ENCODE measurements at places on chromosomes 1 and 21.

DNA sequence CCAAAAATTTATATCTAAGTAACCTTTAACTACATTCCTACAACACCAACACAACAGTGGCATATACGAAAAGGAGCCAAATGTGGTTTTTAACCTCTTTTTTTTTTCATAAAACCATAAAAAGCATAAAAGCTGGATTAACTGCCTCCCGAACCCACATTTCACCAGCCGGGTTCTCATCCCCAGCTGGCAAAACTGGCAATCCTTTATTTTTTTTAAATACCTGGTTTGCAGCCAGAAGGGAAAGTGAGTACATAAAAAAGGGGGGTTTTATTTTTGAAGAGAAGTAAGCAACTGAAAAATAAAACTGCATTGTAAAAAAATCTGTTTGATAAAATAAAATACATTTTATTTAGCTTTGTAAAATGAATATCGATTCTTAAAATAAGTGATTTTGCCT lies 295.4 kb downstream of the AKT3 start:
- no peak for DNase-seq

DNA sequence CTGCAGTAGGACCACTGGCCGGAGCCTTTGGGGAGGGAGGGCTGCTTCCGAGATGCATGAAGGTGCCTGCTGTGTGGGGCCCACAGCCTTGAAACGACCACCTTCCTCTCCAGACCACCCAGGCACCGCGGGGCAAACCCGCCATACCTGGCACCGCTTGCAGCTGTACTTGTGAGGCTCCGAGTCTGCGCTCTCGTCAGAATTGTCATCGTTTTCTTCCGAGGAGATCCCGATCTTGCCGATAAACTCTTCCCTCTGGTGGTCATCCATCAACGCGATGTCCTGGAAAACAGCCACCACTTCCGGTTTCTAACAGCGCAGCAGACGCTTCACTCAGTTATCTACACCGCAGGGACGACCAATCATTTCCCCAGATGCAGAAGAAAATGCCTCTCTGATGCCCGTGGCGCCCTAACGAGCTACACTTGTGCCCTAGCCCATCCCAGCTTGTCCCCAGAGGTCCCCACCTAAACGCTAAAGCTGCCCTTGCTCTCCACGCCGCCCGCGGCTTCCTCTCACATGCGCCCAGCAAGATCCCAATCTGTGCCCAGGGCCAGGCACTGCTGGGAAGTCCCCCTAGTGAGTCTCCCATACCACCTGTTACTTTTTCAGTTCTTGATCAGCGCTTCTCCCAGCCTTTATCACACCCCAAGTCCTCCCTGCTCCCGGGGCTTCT lies 55.0 kb upstream of the RIPK4 start:
- no peak for DNase-seq

- DNase-seq, result no peak
These were observed 251.9 kb upstream of the C1orf105 start for GRCh38 chr1:172168597-172168872.

GRCh38 chr1:201949491-201949890 lies 3.1 kb upstream of the LMOD1 start:
- DNase-seq, result no peak

GRCh38 chr1:202135221-202135721 lies 9.3 kb downstream of the ARL8A start:
- DNase-seq, result peak; percentile 66

- peak; percentile 94 for DNase-seq
These were observed at the start of gene MYCL for GRCh38 chr1:39901714-39902459. TSS of gene MYCL (minus strand) at chr1:39901917. CDS start at chr1:39901434, 483 bp downstream.

DNA sequence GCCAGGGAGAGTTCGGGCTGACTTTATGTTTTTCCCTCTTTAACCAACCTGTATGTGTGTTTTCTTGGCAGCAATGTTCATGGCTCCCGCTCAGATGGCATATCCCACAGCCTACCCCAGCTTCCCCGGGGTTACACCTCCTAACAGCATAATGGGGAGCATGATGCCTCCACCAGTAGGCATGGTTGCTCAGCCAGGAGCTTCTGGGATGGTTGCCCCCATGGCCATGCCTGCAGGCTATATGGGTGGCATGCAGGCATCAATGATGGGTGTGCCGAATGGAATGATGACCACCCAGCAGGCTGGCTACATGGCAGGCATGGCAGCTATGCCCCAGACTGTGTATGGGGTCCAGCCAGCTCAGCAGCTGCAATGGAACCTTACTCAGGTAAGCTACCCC lies 33.6 kb upstream of the ZFP69B start:
- DNase-seq, result no peak

DNA sequence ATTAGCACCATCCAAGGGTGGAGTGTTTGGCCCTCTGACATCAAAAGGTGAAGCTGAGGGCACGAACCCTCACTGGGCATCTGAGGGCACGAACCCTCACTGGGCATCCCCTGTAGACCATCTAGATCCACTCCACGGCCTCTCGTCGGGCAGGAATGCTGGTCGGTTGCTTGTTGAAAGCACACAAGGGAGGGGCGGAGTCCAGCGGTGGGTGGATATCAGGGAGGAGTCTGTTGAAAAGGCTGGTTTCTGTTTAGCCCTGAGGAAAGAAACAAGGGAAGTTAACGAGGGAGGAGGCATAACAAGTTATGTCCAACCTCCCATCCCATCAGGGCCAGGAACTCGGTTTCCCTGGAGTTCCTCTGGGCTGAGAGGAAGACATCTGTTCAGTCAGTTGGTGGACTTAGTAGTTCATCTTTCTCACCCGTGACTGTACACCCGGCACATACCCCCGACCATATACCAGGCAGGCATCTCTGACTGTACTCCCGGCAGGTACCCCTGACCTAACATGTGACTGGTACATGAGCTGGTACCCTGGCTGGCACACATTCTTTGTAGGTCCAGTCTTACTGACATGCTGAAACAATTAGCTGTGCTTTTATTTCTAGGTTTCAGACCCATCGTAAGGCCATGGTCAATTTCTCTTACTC lies 32.1 kb upstream of the PDE9A start:
- peak; percentile 39 for DNase-seq

DNA sequence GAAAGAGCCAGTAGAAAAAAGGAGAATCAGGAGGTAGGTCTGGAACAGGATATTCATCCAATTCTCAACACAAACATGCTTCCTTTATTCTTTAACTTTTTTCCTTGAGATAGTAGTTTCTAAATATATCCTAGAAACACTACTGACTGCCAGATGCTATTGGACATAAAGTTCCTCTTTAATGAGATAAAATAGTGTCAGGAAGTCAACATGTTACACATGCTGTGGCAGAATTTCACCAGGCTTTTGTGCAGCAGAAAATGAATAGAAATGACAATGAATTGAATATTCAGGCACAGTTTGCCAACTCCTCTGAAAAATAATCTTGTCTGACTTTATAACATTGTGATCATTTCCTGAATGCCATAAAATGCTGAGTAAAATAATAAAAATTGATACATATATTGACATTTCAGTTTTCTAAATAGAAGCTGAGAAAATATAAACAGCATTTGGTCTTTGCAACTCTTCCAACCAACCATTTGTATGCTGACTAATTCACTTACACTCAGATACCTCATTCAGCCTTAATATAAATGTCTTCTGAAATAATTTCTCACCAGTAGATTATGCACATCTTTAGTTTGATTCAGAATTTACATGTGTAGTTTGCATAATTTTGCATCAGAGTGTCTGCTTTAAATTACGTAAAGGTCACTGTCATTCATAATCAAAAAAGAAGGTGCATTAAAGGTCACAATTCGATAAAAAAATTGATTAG lies 486.1 kb upstream of the ADGRL2 start:
- DNase-seq, result no peak

GRCh38 chr1:6033986-6034749 lies 11.5 kb upstream of the KCNAB2 start:
- peak; percentile 49 for DNase-seq

DNA sequence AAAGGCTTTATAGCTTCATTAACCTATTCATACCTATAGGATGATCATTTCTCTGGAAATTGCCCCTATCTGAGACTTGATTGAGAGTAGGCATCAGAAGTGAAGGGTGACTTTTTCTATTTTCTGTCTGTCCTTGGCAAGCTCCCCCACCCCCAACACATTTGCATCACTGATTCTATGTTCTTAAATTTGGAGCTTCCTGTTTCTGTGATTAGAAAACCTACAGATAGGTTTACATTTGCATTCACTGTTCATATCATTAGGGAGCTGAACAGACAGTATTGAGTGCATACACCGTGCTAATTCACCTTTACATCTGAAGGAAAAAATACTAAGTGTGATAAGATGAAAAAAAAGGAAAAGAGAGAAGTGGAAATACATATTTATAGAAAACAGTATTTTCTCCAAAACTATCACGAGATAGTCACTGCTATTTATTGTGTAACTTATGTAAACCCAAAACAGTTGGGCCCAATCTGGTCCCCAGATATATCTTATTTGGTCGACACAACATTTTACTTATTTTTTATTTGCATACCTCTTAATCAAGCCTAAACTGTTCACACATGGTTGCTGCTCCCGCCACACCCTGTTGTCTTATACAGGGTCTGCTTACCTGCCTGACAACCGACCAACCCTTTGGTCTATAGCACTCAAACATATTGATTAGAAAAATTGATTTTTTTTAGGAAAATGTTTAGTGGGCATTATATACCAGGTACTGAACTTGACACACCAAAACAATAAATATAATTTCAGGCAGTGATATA lies 218.8 kb downstream of the NTNG1 start:
- no peak for DNase-seq

DNA sequence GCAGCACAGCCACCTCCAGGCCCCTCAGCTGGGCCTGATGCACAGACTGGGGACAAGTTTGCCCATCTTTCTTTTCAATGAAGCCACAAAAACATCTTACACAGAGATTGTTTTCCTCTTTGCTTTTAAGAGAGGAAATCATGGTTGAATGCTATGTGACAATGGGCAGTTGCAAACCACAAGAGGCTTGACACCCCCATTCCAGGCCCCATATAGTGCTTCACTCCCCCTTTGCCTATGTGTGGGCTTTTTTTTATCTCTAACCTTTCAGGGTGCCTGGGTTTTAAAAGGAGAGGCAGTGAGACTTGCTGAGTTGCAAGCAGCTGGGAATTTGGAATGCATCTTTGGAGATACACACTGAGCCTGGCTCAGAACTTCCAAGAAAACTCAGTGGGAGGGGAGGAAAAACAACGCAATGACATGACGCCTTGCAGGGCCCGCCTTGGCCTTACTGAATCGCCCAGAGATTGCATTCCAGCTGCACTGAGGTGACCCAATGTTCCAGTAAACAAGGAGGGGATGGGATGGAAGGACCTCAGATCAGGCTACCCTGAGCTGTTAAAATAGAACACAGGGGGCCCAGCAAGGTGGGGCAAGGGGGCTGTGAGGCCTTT lies 145.2 kb upstream of the ZNF648 start:
- no peak for DNase-seq

DNA sequence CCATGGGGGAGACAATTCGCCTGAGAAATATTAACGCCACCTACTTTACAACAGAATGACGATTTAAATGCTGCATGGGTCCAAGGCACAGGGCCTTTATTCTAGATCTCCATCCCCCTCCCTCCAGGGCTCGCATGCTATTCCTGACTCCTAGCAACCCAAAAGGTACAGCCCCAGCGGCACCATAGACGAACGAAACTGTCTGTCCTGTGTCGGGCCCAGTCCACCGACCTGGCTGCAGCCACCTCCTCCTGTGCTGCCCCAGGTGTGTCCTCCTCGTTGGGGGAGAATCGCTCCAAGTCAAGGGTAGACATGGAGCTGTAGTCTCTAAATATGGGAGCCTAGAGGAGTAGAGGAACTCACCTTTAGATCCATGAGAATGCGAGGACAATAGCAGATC lies 196.5 kb downstream of the TOMM20 start:
- no peak for DNase-seq

GRCh38 chr1:108504447-108504846 lies 54.3 kb downstream of the NBPF6 start:
- no peak for DNase-seq

DNA sequence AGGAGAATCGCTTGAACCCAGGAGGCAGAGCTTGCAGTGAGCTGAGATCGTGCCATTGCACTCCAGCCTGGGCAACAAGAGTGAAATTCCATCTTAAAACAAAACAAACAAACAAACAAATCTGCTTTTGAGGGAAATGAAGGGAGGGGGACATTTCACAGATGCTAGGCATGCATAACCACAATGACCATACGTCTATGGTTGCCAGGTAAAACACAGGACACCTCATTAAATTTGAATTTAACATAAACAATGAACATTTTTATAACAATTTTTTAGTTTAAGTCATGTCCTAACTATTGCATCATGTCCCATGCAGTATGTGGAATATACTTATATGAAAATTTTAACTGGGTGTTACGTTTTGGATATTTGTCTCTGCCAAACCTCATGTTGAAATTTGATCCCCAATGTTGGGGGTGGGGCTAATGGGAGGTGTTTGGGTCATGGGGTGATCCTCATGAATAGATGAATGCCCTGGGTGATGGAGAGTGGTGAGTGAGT lies 31.0 kb upstream of the ZBTB18 start:
- no peak for DNase-seq

DNA sequence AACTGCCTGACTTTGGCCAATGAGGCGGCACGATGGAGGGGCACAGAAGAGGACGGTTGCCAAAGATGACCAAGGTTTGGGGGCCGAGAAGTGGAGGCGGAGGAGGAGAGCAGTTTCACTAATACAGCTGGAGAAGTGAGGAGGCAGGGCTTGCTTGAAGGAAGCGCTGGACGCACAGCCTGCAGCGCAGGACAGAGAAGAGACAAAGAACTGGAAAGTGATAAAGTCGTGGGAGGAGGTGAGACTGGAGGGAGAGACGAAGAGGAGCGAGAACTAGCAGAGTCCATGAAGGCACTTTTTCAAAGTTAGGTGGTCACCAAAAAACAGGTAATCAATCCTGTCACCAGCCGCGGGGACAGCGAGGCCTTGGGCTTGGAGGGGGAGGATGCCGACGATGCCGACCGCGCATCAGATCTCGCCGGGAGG lies 771 bp downstream of the PACC1 start:
- DNase-seq, result peak; percentile 34

DNA sequence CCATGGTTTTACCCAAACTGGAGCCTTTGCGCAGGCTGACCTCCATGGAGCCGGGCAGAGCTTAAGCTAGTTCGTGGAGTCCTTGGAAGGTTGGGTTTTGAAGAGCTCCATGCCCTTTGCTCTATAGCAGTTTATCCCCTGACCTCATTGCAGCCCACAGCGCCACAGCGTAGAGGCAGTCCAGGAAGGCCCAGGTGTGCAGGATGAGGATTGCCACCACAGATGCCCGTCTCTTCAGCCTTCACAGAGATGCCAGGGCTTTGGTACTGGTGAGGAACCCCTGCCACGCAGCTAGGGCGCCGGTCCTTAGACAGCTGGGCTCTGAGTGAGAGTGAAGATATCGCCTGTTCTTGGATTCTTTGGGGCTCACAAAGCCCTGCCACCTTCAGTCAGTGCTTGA lies 138.6 kb downstream of the PEX14 start:
- DNase-seq, result no peak

DNA sequence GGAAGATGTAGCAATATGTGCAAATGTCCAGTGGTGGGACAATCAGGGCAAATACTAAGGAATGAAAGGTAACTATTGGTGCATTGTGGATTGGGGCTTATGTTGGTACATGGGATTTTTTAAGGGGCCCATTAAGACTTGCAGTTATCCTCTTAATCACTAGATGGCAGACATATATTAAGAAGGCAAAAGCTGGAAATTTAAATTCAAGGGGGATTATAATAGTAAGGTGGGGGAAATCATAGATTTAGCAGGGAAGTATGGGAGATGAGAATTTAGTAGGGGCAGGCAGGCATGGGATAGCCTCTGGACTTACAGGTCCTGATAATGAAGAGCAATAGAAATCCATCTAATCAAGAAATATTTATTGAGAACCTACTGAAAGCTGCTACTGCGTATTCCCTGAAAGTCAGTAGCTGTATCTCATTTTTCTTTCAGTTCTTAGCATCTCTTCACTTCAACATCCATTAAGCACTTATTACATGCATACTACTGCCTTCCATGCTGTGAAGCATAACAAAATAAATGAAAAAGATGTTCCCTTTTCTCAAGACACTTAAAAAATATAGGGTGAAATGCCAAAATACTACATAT lies 251.8 kb downstream of the CRB1 start:
- peak; percentile 18 for DNase-seq

Measured in epithelial cell of esophagus (primary cell).